MV-4-11 (cell line): ENCODE measurements at places on chromosomes 13 and 19.

DNA sequence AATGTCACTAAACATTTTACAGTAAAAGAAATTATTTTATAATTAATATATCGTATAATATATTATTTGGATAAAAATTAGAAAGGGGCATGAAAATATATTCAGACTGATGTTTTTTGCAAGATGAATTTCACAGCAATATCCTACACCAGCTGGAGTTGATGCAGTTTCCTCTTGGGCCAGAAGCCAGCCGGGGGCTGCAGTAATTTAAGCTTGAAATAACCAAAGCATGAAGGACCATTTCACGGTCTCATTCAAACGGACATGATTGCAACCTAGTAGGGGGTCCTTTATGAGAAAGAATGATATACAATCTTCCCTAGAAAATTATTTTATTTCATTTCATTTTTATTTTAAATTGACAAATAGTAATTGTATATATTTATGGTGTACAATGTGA, 797.2 kb upstream of the PCDH9 start:
- DNase-seq: no peak

GRCh38 chr19:7869910-7870511, 4.2 kb downstream of the PRR36 start:
- peak; percentile 69 for DNase-seq

GRCh38 chr19:6713773-6714692, 6.4 kb downstream of the C3 start:
- DNase-seq: no peak

- DNase-seq: no peak
These were observed 45.3 kb downstream of the TNFRSF19 start for GRCh38 chr13:23615395-23616081.

DNA sequence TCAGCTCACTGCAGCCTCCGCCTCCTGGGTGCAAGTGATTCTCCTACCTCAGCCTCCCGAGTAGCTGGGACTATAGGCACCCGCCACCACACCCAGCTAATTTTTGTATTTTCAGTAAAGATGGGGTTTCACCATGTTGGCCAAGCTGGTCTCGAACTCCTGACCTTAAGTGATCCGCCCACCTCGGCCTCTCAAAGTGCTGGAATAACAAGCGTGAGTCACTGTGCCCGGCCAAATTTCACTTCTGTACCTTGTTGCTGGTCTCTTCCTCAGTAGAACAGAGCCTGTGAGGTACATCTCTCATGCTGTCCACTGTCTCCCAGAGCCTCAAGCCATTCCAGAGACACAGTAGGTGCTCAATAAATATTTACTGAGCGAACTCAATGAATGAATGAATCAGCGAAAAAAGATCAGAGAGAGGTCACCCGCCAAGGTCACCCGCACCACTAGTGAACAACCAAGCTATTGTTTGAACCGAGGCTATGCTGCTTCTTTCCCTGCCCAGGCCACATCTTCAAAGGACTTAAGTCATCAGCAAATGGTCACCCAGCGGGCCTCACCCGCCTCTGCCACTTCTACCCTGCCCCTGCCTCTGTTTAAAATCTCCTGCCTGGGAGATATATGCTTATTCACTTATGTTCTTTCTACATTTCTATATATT, 9.3 kb downstream of the TMEM143 start:
- DNase-seq: peak; percentile 66

GRCh38 chr19:51380379-51380778, 7.4 kb downstream of the LIM2 start:
- DNase-seq: no peak

DNA sequence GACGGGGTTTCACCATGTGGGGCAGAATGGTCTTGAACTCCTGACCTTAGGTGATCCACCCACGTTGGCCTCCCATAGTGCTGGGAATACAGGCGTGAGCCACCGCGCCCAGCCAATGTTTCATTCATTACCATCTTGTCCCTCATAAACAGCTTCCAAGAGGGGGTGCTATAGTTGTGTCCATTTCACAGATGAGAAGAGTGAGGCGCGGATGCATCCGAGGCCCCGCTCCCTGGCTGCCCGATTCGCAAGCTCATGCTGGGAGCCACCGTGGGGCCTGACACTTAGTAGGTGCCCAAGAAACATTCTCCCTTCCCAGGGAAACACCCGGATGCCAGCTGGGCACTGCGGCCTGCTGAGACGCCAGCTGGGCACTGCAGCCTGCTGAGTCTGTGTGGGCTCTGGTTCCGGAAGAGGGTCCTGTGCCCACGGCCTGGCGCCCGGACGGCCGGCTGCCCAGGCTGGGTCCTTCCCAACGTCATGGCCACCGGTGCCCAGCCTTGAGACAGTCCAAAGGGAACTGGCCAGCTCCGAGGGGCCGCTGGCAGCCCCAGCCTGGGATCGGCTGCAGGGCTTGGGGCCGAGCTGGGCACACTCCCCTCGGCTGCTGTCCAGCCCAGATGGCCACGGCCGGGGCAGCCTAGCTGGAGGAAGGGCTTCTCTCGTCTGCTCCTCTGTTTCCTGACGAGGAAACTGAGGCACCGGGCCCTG, 54.7 kb downstream of the NFIC start:
- DNase-seq: no peak

GRCh38 chr19:15555759-15556633, 47.7 kb downstream of the CYP4F22 start:
- peak; percentile 94 for DNase-seq

DNA sequence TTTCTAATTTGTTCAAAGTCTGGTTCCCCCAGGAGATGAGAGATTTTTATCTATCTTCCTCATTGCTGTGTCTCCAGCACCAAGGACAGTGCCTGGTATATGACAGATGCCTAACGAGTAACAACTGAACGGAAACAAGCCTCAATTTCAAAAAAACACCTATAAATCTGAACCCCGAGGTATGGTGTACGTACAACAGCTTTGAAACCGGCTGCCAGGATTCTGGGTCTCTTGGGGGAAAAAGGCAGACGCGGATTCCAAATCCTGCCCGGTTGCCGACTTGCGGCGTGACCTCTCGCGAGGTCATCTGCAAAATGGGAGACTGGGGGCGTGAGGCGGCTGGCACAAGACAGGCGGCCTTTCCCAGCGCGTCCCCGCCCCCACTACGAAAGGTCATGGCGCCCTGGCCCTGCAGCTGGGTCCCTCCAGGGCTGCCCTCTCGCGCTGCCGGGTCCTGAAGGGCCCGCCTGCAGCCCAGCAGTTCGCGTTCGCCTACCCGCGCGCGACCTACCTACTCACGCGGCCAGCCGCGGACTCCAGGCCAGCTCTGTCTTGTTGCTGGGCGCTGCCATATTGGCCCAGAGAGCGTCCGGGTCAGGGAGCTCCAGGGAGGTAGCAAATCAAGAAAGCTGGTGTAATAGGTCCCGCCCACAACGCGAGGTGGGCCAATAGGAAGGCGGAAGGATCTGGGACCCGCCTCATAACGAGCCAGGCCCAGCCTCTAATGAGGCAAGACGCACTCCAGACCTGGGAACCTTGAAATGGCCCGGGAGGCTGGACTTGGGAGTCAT, at the start of gene ECSIT:
ECSIT (minus strand) TSS at position 584 of the 791 bp plus-strand sequence. CDS start 9,964 bp downstream, outside the sequence.
- DNase-seq: peak; percentile 100

DNA sequence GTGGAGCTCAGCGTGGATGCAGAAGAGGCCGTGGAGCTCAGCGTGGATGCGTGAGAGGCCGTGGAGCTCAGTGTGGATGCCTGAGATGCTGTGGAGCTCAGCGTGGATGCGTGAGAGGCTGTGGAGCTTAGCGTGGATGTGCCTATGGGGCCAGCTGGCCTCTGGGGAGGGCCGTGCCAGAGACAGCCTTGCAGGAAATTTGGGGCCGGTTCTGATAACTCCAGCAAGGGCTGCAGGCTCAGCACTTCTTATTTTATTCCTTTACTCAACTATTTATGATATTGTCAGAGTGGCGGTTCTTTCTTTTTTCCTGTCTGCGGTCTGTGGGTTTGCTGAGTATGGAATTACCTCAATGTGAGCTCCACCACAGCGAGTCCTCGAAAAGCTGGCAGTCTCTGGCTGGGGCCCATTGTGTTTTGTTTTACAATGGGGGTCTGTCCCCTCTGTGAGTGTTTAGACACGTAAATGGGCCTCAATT, 17.8 kb upstream of the TMEM255B start:
- DNase-seq: peak; percentile 78

DNA sequence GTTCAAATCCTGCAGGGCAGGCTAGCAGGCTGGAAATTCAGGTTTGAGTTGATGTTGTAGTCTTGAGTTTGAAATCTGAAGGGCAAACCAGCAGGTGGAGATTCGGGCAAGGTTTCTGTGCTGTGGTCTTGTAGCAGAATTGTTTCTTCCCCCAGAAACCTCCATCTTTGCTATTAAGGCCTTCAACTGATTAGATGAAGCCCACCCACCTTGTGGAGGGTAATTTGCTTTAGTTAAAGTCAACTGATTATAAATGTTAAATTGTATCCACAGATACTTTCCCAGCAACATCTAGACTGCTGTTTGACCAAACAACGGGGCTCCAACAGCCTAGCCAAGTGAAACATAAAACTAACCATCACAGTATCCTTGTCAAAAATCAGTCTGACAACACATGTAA, 9.4 kb downstream of the IPO5 start:
- no peak for DNase-seq

- DNase-seq: no peak
These were observed 10.9 kb downstream of the ACP4 start for GRCh38 chr19:50801107-50801506.

- DNase-seq: no peak
These were observed 549.6 kb downstream of the FGF9 start for GRCh38 chr13:22220151-22221135.

DNA sequence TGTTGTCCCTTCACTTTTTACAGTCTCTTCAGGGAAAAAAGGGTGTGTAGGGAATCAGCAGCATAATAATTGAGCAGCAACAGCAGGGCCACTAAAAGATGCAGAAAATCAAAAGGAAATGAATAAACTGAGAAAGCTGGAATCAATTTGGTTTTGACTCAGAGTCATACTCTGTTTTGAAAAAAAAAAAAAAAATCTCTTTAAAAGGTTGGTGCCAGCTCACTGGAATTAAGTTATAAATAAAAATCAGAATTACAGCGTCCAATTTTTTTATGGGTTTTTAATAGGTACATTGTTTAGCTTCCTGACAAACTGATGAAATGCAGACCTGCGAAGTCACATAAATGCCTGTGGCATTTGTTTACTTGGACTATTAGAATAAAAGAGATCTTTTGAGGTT, 231.9 kb downstream of the COG6 start:
- no peak for DNase-seq

DNA sequence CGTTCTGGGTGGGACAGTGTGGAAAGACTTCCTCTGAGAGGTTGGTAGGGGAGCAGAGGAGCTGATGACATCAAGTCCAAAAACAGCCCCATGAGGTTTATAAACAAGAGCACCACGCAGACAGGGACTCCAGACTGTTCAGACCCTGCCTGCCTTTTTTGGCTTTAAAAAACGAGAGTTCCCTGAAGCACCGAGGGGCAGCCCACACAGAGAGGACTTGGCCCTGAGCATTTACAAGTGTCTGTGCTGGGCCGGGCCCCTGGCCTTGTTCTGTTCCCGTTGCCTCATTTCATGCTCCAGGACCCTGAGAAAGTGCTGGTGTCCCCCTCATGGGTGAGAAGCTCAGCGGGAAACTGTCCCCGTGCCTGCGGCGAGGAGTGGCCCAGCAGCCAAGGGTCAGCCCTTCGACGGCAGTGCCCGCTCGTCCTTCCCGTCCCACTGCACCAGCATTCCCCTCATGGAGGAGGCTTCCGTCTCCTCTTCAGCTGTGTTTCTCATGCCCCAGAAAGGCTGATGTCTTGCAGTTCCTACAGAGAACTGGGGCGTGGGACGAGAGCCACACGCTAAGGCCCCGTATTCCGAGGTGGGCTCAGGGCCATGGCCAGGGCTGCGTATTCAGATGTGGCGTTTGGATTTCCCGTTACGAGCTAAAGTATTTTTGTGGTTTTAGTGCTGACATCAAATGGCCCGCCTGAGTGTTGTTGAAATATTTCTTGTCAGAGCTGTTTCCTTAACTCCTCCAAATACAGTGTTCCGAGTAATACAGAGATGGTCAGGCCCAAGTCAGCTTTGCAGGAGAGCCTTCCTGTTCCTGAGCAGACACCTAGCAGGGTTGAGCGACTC, 93.5 kb downstream of the ATP11A start:
- peak; percentile 7 for DNase-seq

GRCh38 chr19:45349430-45349941, 8.9 kb downstream of the KLC3 start:
- DNase-seq: no peak

DNA sequence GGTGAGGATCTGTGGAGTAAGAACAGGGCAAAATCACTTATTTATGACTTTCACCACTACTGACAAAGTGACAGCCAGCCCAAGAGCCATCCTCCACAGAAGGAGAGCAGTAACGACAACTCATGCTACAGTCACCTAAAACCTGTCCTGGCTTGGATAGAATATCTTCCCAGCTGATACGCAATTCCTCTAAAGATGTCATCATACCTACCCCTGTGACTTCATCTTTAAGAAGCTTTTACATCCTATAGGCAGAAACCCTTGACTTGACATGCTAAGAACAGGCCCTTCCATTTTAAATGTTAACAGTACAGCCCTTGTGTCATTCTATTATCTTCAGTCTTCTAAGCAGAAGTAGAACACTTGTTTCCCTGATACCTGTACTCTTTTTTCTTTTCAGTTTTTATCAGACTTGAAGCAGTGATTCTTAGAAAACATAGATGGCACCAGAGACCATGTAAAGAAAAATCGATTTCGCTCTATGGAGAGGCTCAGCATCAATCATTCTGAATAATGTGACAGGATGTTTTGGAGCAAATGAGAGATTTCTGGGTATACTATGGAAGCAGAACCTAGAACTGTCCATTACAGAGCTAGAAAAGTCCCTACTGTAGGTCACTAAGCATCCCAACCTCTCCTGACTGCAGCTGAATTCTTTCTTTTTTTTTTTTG, 20.1 kb downstream of the STOML3 start:
- DNase-seq: no peak

DNA sequence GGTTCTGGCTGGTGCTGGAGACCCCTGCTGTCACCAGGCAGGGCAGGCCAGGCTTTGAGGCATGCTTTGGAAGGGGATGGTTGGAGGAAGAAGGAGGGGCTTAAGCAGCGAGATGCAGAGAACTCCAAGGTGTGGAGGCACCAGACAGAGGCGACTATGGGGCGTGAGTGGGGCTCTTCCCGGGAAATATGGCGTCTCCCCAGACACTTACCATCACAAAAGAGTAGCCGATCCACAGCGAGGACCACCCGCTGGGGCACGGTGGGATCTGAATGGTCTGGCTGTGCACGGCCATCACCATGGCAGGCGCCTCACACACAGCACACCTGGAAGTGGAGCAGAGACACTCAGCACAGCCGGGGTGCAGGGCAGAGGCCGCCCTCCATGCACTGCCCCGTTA, 151.9 kb downstream of the COL4A1 start:
- DNase-seq: no peak

DNA sequence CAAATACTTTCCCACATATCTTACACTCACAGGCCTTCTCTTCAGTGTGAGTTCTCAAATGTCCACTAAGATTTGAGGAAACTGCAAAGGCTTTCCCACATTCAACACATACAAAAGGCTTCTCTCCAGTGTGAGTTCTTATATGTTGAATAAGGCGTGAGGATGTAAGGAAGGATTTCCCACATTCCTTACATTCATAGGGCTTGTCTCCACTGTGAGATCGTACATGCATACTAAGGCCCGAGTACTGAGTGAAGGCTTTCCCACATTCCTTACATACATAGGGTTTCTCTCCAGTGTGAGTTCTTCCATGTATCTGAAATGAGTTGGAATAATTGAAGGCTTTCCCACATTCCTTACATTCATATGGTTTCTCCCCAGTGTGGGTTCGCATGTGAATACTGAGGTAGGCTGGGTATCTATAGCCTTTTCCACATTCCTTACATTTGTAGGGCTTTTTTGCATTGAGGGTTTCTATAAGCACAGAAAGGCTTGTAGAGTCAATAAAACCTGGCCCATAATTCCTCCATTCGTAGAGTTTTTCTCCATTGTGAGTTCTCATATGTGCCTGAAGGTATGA, 9.6 kb downstream of the ZNF426 start:
- peak; percentile 45 for DNase-seq
